ENCODE measurements at places on chromosomes 11 and 22. TPM values are rescaled to one million over a fixed set of nuclear protein-coding genes. Genes with fewer than 3 reads are reported as not detected.

FAM180B gene
- total RNA-seq = not detected

NCAPH2 gene
- total RNA-seq = 165 TPM

UBASH3B gene
- total RNA-seq = 36.4 TPM

PRR33 gene
- not detected for total RNA-seq

ASPHD2 gene
- 13.1 TPM for total RNA-seq

FGF3 gene
- total RNA-seq = not detected

DCDC1 gene
- 0.07 TPM for total RNA-seq

SLC16A8 gene
- total RNA-seq = 0.35 TPM

MIAT gene
- 52.2 TPM for total RNA-seq

C11orf86 gene
- total RNA-seq = not detected

TMEM86A gene
- total RNA-seq = 1.0 TPM

SYT13 gene
- not detected for total RNA-seq

SERPING1 gene
- total RNA-seq = not detected

PRG2 gene
- total RNA-seq = not detected

RIMBP3C gene
- 0.44 TPM for total RNA-seq

CATSPERZ gene
- total RNA-seq = not detected

ZP1 gene
- total RNA-seq = not detected

MAPK8IP2 gene
- 0.28 TPM for total RNA-seq

OR51B5 gene
- not detected for total RNA-seq

TYR gene
- total RNA-seq = not detected

TST gene
- total RNA-seq = 3.7 TPM

C11orf97 gene
- not detected for total RNA-seq

AQP11 gene
- 0.50 TPM for total RNA-seq

DERL3 gene
- 5.4 TPM for total RNA-seq

SYT8 gene
- total RNA-seq = not detected

B3GAT1 gene
- total RNA-seq = 0.35 TPM

C22orf15 gene
- total RNA-seq = 0.93 TPM

OR52H1 gene
- not detected for total RNA-seq

PYGM gene
- total RNA-seq = 2.2 TPM

SLC6A5 gene
- total RNA-seq = not detected

FGF4 gene
- total RNA-seq = not detected

TECTA gene
- 0.39 TPM for total RNA-seq

FXYD2 gene
- 5.4 TPM for total RNA-seq

CEP126 gene
- 1.6 TPM for total RNA-seq

CHRDL2 gene
- not detected for total RNA-seq

TXN2 gene
- 122 TPM for total RNA-seq

RAB38 gene
- 3.1 TPM for total RNA-seq

ADORA2A gene
- total RNA-seq = 23.2 TPM

KRTAP5-11 gene
- total RNA-seq = not detected

ADAMTS8 gene
- not detected for total RNA-seq

OR51I1 gene
- not detected for total RNA-seq

GSTT2B gene
- not detected for total RNA-seq

KDM4F gene
- total RNA-seq = not detected

TPST2 gene
- total RNA-seq = 37.3 TPM

MOV10L1 gene
- total RNA-seq = not detected

EHBP1L1 gene
- total RNA-seq = 97.3 TPM

TP53I11 gene
- total RNA-seq = 16.9 TPM
